ENCODE measurements at places on chromosomes 12 and 14. TPM values are rescaled to one million over a fixed set of nuclear protein-coding genes. Genes with fewer than 3 reads are reported as not detected.

- DNase-seq = no peak
Observed at GRCh38 chr12:64976131-64976530, 145.0 kb downstream of the WIF1 start.

- DNase-seq = no peak
Observed at GRCh38 chr12:124464830-124465229, 102.6 kb downstream of the NCOR2 start.

GRCh38 chr12:46219132-46219876, 49.5 kb downstream of the SLC38A1 start:
- DNase-seq = no peak

DNA sequence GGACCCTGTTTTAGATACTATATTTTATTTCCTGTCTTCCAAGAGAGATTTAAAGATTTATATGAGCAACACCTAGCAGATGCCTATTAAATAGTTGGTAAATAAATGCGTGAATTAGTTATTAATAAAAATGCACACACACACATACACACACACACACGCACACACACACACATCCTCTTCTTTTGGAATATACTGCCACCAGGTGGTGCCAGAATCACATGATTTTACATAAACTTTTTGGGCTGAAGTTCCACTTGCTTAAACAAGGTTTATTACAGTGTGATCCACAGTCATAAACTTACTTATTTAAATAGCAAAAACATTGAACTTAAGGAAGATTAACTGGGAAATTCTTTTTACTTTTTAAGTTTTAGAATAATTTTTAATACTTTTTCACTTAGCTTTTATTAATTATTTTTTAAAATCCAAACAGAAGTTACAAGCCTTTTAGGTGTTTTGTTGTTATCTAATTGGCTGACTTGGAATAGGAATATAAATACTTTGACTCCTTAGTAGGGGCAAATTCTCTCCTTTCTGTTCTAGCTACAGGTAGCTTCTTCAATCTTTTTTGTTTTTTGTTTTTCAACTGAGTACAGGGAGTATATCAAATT, 17.5 kb downstream of the RAD51B start:
- DNase-seq = no peak

DNA sequence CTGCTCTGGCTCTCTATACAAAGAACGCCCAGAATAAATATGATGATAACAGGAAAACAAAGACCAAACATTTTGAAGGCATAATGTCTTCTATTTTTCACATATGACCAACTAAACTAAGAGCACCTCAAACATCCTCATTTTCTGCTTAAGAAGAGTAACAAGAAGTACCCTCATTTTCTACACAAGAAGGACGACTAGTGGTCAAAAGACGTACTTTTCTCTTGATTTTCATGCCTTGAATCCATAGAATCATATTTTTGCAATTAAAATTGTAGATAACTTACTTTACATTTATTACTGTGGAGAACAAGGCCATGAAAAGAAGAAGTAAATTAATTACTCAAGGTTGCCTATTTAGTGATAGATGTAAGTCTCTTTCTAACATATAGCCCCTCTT, 358.6 kb downstream of the DUSP6 start:
- no peak for DNase-seq

DNA sequence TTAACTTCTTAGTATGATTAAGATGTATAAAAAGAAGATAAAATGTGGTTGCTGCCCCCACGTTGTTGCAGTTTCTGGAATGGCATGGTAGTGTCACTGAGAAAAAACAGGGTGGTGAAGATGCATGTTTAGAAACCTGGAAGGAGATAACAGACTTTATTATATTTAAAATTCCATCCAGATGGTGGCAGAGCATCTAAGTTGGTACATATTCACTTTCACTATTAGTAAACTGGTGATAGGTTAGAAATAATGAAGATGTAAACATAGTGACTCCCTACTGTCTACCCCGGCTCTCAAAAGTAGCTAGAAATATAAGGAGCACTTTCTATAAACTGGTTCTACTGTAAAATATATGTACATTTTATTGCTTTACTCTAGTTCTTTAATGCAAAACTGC, 279.3 kb downstream of the NPAS3 start:
- no peak for DNase-seq

BATF gene
- total RNA-seq = 12.0 TPM

LYZ gene
- total RNA-seq = 15.2 TPM

FLVCR2 gene
- 3.7 TPM for total RNA-seq

CACNA2D4 gene
- 2.2 TPM for total RNA-seq
